ENCODE measurements at places on chromosomes 6 and 20.

DNA sequence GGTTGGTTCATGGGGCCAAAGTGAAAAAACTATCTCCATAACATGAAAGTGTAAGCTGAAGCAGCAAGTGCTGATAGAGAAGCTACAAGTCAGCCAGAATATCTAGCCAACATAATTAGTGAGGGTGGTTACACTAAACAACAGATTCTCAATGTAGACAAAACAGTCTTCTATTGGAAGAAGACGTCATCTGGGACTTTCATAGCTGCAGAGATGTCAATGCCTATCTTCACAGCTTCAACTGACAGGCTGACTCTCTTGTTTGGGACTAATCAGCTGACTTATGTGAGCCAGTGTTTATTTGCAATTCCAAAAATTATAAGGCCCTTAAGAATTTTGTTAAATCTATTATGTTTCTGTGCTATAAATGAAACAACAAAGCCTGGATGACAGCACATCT is 63.2 kb downstream of the GMDS start:
- no peak for DNase-seq

DNA sequence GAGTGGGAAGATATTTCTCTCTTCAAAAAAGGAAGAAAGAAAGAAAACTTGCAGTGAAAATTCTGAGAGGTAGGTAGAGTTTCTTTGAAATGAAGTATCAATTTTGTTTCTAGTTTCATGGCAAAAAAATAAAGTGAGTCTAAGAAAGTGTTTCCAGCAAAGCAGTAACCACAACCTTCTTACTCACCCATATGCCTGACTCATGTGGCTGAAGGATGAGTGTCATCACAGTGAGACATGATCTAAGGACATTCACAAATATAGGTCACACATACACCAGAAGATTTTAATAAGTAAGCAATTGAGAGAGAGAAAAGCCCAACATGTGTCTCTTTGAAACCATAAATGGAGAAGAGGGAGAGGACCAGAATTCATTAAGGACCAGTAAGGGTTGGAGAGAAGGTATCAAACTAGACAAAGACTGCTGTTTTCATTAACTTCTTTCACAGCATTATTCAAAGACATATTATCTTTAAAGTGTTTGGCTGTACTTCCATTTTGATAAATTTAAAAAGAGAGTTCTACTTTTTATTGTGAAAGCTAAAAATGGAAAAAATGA is 169.5 kb downstream of the FRK start:
- DNase-seq, result peak; percentile 39

- peak; percentile 56 for DNase-seq
Measured at GRCh38 chr6:148616841-148617240, 130.0 kb upstream of the UST start.

DNA sequence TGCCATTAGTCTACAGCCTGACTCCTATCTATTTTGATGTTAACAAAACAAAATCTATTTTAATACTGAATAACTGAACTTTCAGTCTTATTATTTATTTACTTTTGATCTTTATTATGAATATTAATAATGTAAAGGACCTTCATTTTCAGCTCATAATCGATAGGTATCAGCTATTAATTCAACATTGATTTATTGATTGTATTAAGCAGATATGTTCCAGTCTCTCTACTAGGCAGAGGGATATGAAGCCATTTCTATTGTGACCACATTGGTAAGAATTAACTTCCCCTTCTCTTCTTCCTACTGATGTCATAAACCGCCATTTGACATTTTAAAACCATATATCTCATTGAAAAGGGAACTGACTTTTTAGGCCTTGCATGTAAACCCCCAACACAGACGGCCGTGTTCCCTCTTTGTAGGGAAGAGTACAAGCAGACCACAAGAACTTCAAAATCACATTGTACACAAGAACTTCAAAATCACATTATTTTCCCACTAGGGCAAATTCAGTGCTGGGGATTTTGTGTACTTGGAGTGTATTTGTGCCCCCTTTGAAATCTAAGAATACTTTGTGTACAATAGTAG is 69.5 kb upstream of the FABP7 start:
- DNase-seq, result no peak

DNA sequence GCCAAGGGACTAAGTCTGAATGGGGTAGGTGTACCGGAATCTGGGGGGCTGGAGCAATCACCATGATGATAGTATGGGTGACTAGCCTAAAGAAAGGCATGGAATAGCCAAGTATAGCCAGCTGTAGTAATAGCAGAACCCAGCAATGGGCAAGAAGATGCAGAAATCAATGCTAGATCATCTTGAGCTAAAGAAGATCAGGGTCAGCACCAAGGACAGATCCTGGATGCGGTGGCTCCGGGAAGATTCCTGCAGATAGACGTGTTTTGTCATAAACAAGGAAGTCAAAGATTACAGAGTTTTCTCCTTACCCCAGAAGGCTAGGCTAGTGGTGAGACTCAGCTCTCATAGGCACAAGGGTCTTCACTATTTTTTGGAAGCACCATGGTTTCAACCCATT is 561.6 kb upstream of the CHD6 start:
- DNase-seq, result no peak

DNA sequence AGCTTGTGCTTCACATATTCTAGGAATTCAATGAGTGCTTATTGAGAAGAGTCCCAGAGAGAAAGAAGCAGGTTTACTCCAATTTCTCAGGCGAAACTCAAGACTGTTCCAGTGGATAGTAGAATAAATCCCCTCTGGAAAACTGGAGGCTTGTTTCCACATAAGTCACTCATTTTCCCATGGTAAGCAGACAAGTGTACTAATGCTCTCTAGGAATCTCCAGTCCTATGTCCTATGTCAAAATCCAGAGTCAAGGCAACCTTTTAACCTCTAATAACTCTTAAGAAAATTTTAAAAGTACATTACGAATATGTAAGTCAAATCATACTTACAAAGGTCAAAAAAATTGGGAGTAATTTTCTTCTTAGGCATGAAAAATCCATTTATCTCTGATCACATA is 35.2 kb downstream of the SMLR1 start:
- no peak for DNase-seq

- no peak for DNase-seq
Measured at GRCh38 chr6:16622193-16622592, 139.1 kb downstream of the ATXN1 start.

GRCh38 chr20:60411813-60412212 is 453.6 kb downstream of the CDH26 start:
- no peak for DNase-seq

GRCh38 chr6:5506149-5506548 is 244.8 kb downstream of the FARS2 start:
- no peak for DNase-seq

DNA sequence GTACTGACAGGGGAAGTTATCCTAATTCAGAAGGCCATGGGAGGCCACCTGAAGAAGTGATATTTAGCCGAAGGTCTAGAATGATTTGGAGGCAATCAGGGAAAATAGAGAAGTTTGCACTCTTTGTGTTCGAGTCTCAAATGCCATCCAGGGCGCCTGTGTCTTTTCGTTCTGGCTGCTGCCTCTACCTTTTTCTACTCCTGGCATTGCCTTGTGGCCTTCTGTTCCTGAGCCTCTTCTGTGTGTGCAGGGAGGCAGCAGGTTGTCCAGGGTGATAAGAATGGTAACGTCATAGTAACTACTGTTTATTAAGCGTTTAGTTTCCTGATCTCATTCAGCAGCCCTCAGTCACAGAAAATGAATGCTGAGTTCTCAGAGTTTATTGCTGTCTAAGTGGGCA is 252.1 kb downstream of the FARS2 start:
- no peak for DNase-seq

- DNase-seq, result no peak
Measured at GRCh38 chr6:133787859-133788505, 100.9 kb upstream of the TCF21 start.

DNA sequence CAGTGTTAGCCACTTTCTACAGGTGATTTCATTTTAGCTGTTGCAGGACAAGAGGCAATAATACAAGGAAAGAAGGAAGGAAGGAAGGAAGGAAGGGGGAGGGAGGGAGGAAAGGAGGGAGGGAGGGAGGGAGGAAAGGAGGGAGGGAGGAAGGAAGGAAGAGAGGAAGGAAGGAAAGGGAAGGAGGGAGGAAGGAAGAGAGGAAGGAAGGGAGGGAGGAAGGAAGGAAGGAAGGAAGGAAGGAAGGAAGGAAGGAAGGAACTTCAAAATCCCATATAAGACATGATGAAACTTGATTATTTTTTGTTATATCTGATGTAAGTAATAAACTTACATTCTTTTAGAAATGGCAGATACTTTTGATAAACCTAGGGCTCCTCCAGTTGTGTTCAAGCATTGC is 83.6 kb downstream of the TFAP2B start:
- no peak for DNase-seq

DNA sequence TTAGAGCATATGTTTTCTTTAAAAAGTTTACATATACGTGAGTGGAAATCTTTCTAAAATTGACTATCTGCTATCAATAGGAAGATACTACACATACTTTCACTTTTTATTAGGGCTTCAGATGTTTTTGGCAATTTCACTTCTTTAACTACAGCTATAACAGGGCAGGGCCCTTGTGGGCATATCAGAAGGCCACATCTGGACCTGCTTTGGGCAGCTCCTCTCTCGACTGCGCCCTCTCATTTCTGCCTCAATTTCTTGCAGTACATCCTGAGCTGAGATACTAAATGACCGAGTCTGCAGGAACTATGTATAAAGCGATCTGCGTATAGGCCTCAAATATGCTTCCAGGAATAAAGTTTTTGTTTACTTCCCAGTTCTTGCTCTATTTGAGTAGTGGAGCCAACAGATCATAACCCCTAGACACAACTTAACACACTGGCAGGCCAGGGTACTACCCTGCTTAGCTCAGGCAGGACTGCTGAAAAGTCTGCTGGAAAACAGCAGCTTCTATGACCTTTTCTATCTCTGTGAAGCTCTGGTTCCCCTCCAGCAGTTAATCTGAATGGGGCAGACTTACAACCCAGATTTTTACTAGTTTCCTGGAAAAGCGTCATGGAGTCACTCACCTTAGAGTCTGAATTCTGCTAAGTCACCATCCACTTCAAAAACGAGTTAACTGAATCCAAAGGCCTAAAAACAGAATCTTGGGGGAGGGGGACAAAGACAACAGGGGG is 12.7 kb downstream of the GCLC start:
- DNase-seq, result no peak

DNA sequence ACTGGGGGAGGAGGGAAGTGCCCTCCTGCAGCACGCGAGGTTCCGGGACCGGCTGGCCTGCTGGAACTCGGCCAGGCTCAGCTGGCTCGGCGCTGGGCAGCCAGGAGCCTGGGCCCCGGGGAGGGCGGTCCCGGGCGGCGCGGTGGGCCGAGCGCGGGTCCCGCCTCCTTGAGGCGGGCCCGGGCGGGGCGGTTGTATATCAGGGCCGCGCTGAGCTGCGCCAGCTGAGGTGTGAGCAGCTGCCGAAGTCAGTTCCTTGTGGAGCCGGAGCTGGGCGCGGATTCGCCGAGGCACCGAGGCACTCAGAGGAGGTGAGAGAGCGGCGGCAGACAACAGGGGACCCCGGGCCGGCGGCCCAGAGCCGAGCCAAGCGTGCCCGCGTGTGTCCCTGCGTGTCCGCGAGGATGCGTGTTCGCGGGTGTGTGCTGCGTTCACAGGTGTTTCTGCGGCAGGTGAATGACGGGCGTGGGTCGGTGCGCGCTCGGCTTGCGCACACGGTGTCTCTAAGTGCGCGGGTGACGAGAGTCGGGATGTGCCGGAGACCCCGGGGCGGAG is at the start of gene CDKN1A:
Gene CDKN1A (plus strand): TSS at position 227 of the 555 bp plus-strand sequence. CDS start 5,388 bp downstream, outside the sequence.
- DNase-seq, result peak; percentile 97

- no peak for DNase-seq
Measured at GRCh38 chr20:46764068-46764467, 54.6 kb downstream of the SLC2A10 start.

DNA sequence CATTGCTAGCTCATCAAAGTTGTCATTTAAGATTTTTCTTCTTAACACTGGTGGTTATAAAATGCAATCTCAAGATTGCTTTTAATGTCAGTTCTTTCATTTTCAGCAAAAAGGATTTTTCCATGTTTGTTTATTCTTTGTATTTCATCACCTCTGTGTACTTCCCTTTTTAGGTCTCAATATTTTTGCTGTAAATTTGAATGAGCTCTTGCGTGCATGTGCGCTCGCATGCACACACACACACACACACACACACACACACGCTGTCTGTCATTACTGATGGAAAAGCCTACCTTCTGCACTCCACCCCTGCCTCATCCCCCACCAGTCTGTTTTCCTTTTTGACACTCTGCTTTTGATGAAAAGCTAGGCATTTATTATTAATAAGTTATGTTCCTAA is 85.3 kb upstream of the FYN start:
- no peak for DNase-seq

- DNase-seq, result peak; percentile 36
Measured at GRCh38 chr6:31010393-31011060, at the start of gene MUC22. Gene MUC22, plus strand, starts transcription at chr6:31010474. Its CDS starts 233 bp downstream, at chr6:31010707.

GRCh38 chr20:34294563-34294962 is 8.6 kb downstream of the AHCY start:
- DNase-seq, result no peak

DNA sequence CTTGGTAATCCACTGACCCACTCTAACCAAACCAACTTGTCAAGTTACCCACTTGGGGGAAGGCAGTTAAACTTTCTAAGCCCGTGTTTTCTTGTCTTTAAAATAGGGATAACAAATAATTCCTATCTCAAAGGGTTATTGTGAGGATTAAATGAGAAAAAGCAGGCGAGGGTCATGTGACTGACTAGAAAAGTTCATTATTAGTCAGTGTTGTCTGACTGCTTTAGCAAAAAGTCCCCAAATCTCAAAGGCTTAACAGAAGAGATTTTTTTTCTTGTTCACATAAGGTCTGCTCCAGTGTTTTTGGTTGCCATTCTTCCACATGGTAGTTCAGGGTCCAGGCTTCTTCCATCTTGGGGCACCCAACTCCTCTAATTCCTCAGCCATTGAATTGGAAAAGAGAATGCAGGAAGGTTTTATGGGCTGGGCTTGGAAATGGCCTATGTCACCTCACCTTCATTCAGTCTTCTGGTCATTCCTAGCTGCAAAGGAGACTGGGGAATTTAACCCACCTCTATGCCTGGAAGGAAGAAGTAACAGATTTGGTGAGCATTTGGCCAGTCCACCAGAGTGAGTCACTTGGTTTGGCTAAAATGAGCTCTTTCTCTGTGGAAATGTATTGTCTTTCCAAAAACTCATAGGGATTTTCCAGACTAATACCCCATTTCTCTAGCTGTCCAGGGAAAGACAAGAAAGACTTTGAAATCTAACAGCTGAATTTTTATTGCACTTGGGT is 77.0 kb downstream of the CAP2 start:
- DNase-seq, result peak; percentile 45

Measured in AG10803 (cell line).